ENCODE measurements at places on chromosomes 12 and 14.

DNA sequence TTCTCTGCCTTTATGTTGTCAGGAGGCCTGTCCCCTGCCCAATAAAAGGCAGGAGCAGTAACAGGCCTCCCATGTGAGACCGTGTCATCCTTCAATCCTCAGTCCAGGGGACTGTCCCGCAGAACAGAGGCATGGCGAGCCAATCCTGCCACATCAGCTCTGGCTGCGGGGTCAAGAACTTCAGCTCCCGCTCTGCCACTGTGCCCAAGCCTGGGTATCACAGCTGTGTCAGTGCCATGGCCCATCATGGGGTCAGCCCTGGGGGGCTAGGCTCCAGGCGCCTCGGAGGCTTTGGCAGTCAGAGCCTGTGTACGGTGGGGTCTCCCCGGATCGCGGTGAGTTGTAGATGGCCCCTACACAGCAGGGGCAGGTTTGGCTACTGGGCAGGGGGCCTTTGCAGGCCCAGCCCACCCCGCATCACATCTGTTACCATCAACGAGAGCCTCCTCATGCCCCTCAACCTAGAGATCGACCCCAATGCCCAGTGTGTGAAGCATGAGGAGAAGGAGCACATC is 19.9 kb upstream of the KRT83 start:
- DNase-seq, result no peak

GRCh38 chr14:64209444-64210131 is 84.6 kb downstream of the ESR2 start:
- peak; percentile 64 for DNase-seq

- no peak for DNase-seq
Measured at GRCh38 chr12:22334410-22335100, at the start of gene ST8SIA1. Gene ST8SIA1 (minus strand): TSS chr12:22334707. CDS start chr12:22334232, 475 bp downstream.

DNA sequence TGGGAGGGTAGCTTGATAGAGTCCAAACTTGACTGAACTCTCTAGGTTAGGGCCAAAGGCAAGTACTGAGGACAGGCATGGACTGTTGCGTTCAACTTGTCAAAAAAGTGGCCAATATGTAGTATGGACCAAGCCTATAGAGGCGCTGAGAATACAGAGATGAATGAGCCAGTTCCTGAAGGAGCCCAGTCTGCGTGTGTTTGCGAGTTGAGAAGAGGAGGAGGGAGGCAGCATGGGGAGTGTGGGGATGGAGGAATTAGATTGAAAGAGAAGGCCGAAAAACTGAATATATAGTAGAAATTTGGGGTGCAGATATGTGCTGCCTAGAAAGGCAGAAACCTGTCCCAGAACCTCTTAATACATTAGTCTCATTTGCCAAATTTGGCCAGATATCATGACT is 412.4 kb downstream of the PCNX1 start:
- peak; percentile 30 for DNase-seq

DNA sequence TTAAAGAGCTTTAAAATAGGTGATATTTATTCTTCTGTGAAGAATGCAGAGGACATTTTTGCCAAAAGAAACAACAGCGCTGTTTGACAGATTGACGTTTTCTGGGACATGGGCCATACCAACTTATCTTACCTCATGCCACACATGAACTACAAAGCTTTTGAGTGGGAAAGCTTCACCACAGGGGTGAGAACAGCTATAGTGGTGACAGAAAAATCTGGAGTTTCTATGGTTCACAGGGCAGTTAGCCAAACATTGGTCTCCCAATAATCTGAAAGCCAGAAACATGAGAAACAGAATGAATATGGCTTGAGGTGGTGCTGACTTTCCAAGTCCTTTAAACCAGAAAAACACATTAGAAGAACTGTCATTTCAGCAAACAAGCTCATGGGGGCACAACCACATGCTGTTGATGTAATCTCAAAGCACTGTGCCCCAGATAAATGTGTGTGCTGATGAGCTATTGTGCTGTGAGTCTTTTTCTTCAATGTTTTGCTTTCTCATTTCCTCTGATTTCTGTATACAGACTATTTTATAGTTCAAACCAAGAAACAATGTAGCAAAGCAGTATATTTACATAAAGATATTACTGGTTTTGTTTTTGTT is 905.4 kb downstream of the SLC16A7 start:
- no peak for DNase-seq

DNA sequence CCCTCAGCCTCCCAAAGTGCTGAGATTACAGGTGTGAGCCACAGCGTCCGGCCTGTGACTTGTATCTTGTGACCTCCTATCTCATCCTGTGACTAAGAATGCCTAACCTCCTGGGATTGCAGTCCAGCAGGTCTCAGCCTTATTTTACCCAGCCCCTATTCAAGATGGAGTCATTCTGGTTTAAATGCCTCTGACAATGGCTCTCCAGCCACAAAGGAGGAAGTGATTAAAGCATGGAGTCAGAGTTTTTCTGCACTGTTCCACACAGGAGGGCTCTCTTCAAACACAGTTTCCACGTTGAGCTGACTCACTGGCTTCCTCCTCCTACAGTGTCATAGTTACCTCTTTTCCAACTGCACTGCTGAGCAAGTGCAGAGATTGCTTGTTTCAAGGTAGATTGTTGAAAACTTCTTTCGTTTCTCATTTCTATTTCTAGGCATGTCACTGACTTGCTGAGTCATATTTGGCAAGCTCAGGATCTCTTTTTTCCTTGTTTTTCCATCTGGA is 383.8 kb downstream of the PCNX1 start:
- no peak for DNase-seq
